RWPE1 (cell line): ENCODE measurements at places on chromosomes 1 and 21.

- no peak for DNase-seq
Measured at GRCh38 chr21:45547545-45547900, 5.3 kb upstream of the SLC19A1 start.

DNA sequence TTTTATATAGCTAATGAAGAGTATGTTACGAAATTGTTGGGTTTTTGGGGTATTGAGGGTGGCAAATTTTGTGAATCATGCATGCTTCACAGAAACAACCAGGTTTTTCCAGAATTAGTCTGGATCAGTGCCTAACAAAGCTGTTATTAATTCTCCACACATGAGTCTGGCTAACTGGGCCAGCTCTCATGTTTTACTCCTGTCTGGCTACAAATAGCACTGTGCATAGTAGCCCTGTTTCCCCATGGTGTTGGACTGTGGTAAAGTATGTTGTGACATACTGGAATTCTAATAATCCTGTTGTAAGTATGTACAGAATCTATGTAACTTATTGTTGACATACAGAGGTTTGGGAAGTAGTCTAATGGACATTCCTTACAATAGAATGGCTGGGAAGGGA is 35.8 kb downstream of the S100B start:
- no peak for DNase-seq

GRCh38 chr1:213947200-213947801 is 40.5 kb upstream of the PROX1 start:
- DNase-seq, result no peak

DNA sequence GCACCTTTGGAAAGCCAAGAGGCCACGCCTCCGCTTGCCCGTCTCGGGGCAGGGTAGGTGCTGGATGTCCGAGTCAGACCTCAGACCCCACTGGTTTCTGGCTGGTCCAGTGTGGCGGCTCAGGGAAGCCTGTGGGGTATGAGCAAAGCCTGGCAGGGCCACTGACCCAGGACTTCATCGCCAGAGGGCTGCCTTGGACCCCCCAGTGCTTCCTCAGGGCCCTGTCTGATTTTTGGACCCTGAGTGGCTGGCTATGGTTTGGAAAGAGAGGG is 20.4 kb downstream of the LHX4 start:
- DNase-seq, result no peak

- no peak for DNase-seq
Measured at GRCh38 chr21:17441370-17441769, 71.5 kb upstream of the CXADR start.

GRCh38 chr1:159554696-159555095 is 18.9 kb upstream of the OR10J5 start:
- no peak for DNase-seq

DNA sequence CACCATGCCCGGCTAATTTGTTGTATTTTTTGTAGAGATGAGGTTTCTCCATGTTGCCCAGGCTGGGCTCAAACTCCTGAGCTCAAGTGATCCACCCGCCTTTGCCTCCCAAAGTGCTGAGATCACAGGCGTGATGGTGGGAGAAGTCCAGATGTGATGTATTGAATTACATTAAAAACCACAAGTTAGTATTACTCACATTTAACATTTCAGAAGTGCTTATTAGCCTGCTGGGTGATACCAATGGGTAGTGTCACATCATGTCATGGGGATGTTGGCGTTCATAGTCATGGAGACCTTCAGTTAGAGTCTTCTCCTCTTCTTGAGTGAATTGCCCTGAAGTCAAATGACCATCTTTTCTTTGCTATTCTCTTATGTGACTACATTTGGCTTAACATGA is 63.6 kb upstream of the VAMP3 start:
- no peak for DNase-seq

DNA sequence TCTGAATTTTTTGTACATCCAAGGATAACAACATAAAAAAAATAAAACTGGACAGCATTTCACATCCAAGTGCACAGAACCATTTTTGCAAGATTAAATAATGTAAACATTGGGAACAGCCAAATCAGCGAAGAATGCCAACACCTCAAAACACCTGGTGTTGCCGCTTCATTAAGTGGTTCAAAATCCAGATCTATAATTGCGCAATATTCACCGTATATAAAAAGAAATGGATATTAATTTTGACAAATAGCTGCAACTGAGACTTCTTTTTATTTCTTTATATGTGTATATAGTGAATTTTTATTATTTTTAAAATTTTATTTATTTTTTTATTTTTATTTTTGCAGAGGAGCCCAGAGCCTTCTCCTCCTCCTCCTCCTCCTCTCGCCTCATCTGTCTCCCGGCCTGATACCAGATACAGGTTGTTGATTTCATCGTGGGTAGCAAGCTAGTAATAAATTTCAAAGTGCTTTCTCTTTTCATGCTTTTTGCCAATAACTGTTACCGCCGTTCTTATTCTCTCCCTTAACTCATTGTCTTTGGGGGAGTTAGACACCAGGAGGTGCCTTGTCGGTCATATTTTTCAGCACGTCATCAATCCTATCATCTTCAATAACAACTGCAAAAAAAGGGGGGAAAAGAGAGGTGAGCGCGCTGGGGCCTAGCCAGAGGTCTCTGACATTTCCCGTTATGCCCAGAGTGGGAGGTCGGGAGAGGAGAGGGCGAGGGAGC is 2.7 kb downstream of the CAMK2N1 start:
- DNase-seq, result no peak

DNA sequence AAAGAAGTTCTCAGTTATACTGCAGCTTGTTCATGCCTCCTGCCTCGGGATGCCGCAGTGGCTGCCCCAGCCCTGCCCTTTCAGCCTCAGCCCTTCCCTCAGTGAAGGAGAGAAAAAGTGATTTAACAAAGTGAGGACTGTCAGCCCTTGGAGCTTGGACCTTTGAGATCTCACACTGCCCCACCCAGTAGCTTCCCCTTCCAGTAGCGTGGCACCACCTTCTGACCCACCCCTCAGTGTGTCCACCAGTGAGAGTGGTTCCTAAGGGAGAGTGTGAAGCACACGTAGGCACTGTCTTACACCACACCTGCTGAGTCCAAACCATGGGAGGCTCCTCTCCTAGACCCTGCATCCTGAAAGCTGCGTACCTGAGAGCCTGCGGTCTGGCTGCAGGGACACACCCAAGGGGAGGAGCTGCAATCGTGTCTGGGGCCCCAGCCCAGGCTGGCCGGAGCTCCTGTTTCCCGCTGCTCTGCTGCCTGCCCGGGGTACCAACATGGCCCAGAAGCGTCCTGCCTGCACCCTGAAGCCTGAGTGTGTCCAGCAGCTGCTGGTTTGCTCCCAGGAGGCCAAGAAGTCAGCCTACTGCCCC is at the start of gene CDA:
TSS of gene CDA (plus strand) at position 464 of the 592 bp plus-strand sequence. CDS start at position 497, 33 bp downstream.
- peak; percentile 82 for DNase-seq

DNA sequence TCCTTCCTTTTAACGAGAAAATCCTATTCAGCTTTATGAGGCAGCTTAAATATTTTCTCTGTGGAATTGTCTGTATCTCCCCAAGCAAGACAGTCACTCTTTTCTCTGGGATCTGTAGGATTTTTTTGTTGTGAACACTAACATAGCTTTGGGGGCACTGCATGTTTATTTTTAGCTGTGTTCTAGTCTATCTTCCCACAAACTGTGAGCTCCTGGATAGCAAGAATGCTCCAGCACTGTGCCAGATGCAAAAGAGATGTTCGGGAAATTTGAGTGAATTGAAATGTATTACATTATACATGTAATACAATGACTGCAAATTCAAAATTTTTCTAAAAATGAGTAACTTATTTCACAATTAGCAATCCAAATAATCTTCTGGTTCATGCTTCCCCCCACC is 282.2 kb downstream of the PLPP3 start:
- DNase-seq, result no peak

DNA sequence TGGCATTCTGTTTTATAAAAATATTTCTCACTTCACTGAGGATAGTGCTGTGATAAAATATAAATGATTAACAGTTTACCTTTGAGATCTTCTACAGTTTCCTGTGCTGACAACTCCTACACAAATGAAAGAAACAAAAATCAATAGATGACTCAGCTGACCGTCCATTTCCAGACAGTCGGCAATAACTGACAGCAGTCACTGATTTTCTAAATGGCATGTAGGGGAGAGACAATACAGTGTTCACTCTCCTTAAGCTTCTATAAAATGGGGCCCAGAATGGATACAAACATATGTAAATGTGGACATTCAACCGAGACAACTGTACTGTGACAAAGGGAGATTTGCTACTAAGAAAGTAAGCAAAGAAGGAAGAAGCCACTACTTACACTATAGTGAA is 34.3 kb downstream of the PCNX2 start:
- no peak for DNase-seq

DNA sequence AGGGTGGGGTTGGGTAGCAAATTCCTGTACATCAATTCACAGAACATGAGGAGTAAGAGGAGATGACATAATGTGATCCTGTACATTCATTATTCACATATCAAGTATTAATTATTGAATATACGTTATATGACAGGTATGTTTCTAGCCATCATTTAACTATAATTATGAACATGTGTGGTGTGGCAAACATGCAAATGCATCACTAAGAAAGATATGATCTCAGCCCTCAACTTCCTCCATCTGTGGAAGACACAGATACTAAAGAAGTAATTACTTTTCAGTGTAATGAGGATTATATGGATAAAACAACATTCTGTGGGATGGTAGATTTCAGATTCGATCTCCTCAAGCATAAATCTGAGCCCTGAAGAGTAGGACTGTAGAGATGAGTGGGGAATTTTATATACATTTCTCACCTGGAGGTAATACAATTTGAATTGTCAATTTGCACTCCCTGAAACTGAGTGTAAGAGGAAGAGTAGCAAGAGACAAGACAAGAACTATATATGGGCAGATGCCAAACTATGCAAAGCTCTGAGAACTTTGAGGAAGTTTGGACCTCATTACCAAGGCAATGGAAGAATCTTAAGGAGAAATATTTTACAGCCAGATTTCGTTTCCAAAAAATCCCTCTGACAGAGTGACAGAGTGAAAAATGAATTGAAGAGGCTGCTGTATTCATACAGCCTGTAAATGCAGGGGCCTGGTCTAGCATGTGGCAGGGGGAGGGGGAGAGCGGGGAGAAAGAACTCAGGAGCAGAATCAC is 275.5 kb downstream of the TPR start:
- DNase-seq, result no peak

DNA sequence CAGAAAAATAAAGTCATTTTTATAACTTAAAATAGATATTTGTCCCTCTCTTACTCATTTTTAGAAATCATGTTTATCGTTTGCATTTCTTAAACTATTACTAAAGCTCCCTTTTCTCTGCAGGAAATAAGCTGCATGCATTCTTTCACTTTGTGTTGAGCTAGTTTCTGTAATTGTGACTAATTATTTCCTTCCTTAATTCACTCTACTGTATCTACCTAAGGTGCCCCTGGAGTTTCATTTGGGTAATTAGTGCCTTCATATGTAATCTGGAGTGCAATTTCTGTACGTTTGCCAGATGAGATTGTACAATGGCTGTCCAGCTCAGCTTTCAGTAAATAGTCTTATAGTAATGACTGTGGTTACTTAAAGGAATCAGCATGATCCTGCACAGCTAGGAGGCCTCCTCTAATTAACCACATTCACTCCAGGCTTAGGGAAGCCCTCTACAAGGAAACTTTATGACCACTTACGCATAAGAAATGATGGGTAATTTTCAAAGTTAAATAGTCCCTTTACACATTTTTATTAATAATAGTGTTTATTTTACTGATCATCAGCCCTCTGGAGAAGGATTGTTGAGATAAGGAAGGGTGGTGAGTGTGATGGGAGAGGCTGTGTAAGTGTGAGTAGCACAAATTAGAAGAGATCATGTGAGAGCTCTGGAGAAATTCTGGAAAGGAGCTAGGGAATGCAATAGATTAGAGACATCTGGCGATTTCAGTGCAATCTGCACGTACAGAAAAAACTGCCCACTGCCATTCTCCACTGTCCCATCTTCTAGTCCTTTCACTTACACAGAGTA is 86.8 kb downstream of the LRRC8C start:
- DNase-seq, result no peak

DNA sequence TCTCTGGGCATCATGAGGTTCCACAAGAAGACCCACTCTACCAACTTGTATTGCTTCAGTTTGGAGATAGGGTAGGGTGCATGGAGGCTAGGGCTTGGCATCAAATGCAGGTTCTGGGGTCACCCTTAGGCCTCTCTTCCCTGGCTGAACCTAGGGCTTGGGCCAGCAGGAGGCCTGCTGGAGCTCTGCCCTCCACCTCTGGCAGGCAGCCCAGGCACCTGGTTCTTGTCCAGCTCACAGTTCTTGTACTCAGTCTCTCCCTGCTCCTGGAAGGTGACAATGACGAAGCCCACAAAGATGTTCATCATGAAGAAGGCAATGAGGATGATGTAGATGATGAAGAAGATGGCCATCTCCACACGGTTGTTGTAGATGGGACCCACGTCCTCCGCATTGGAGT is 37.5 kb upstream of the KIF21B start:
- DNase-seq, result no peak

DNA sequence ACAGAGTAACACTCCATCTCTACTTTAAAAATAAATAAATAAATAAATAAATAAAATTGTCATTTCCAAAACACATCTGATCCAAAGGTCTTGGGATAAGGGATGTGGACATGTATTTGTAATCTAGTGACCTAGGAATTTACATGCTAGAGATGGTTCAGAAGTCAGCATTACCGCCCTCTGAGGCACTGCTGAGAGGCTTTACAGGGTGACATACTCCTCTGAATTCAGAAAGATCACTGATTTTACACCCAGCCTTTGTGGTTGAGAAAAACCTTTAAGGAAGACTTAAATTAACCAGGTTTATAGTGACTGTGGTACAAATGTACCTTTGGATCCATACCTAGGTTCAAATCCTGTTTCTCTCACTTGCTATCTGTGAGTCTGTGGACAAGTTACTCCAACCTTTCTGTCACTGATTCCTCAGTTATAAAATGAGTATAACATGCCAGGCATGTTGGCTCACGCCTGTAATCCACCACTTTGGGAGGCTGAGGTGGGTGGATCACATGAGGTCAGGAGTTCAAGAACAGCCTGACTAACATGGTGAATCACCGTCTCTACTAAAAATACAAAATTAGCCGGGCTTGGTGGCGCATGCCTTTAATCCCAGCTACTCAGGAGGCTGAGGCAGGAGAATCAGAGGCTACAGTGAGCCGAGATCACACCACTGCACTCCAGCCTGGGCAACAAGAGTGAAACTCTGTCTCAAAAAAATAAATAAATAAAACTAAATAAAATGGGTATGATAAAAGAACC is 20.1 kb downstream of the OSBPL9 start:
- peak; percentile 48 for DNase-seq

GRCh38 chr1:109248797-109249629 is at the start of gene CELSR2:
CELSR2 (plus strand) TSS chr1:109249539; CDS start chr1:109250080, 541 bp downstream.
- DNase-seq, result peak; percentile 84

DNA sequence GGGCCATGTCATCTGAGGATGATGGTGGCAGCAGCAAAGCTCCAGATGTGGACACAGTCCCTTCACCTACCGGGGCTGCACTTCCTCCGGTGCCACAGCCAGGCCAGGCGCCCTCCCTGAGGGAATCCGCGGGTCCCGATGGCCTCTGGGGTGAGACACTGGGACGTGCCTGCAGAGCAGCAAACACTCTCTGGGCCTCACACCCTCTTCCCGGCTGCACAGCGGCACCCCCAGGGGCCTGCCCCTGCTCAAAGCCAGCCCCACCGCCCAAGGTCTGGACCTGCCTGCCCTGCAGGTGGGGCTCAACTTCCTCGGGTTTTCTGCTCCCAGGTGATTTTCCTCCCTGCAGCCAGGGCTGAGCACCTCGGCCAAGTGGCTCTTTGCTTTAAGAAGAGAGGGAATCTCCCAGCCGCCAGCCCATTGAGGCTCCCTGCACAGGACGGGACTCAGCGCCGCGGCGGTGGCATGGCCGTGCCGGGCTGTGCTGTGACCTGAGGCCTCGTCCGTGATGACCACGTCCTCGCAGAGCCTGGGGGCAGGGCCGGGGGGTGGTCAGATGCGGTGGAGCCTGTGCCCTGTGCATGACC is 21.3 kb upstream of the COL18A1 start:
- DNase-seq, result no peak

GRCh38 chr1:215669806-215670491 is 102.8 kb downstream of the KCTD3 start:
- DNase-seq, result no peak
